Stimulated activated CD8-positive, alpha-beta memory T cell treated with anti-CD3 and anti-CD28 coated beads, Interleukin-4, amount 100 ng/mL, for 4 hours (primary cell): ENCODE measurements at places on chromosomes 13 and 19.

GRCh38 chr13:104011505-104012241 is 945.5 kb upstream of the SLC10A2 start:
- no peak for DNase-seq

DNA sequence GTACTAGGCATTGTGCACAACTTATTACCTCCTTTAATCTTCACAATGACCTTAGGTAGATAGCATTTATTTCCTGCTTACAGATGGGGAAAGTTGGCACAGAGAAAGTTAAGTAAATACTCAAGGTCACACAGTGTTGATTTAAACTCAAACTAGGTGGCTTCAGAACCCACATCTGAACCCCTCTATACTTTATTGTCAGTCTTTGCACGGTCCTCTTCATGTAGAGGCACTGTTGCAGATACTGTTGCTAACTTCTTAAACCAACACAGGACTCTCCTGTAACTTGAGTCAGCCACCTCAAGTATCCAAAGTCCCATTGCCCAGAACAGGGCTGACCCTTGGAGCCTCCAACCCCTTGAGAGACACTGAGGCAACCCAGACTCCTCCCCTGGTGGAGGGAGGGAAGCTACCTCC is 48.8 kb downstream of the FRY start:
- DNase-seq, result no peak

DNA sequence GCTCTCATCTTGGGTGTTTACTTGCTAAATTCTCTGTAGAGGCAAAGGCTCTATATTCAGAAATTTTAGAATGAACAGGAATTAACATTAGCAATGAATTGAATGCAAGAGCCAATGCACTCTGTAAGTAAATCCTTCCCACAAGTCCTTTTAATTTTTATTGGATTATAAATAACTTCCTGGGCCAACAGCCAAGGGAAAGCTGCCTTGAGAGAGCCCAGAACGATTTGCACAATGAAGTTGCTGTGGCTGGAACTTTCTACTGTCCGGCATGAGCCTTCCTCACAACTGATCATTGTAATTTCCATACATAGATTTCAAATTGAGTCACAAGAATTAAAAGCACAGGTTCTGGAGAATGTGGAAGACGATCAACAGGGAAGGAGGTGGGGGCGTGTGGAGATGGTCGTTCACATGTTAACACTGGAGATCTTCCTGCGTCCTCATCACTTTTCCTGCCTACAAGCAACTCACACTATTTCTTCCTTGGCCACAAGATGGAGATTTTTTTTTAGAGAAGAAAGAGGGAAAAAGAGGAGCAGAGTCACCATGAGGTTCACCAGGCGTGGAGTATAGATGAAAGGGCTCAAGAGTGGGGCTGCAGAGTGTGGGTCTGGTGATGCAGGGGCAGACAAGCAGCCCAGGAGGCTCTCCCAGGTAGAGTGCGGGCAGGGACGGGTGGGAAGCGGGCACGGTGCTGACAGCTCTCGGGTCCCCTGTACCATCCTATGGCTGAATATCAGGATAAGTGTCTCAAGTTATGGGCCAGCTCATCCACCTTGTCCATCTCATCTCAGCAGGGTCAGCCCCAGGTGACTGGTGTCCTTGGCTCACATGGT is 110.7 kb downstream of the SOX1 start:
- no peak for DNase-seq

- no peak for DNase-seq
Measured at GRCh38 chr13:36059321-36059720, 71.9 kb downstream of the DCLK1 start.

DNA sequence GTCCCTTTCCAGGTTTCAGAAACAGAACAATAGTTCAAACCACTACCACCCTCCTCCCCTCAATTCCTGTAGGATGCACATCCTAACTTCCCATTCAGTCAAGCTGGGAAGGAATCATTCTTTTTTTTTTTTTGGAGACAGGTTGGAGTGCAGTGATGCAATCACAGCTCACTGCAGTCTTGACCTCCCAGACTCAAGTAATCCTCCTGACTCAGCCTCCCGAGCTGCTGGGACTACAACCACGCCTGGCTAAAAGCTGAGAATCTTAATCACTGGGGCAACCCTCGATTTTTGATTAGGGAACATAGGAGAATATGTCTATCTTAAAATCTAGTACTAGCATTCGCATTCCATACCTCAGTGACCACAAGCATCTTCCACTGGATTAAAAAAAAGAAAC is 146.2 kb downstream of the ABCC4 start:
- no peak for DNase-seq

- DNase-seq, result no peak
Measured at GRCh38 chr13:64674126-64674525, 2556.0 kb downstream of the PCDH9 start.

GRCh38 chr13:61880578-61881283 is 465.1 kb upstream of the PCDH20 start:
- DNase-seq, result no peak

GRCh38 chr19:48421548-48421947 is 24.2 kb upstream of the GRWD1 start:
- DNase-seq, result no peak

DNA sequence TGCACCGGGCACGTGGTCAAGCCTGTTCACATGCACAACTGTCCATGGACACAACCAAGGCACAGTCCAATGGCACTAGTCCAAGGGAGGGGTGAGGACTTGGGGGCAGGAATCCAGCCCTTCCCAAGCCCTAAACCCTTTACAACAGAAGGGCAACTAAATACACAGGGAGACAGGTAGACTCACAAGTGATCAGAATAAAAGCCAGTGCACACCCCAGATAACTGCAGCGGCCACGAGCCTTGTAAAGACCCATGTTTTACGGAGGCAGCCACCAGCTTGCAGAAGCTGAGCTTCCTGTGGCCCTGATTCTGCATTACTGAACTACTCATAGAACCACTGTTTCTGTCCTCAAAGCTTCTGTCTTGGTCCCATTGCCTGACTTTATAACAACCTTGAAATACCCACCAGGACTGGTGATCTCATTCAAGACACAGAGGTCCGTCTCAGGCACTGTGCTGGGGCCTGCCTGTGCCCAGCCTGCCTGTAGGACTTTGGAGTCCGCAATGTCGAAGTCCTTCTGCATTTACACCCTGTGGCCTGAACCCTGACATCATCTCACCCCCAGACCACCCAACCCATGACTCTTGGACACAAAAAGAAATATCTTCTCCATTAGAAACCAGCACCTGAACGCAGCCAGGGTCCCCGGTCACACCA is 181.2 kb downstream of the COL4A1 start:
- DNase-seq, result no peak

- DNase-seq, result no peak
Measured at GRCh38 chr19:29695765-29696564, 19.1 kb downstream of the C19orf12 start.

- no peak for DNase-seq
Measured at GRCh38 chr13:44420376-44421220, 47.0 kb downstream of the SERP2 start.

- no peak for DNase-seq
Measured at GRCh38 chr13:108437496-108437895, 168.0 kb downstream of the TNFSF13B start.

DNA sequence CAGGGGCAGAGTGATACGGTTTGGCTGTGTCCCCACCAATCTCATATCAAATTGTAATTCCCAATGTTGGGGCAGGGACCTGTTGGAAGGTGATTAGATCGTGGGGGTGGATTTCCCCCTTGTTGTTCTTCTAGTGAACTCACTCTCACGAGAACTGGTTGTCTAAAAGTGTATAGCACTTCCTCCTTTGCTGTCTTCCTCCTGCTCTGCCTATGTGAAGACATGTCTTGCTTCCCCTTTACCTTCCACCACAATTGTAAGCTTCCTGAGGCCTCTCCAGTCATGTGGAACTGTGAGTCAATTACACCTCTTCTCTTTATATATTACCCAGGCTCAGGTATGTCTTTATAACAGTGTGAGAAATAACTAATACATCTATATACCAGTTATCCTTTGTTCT is 706.4 kb upstream of the KLHL1 start:
- no peak for DNase-seq

DNA sequence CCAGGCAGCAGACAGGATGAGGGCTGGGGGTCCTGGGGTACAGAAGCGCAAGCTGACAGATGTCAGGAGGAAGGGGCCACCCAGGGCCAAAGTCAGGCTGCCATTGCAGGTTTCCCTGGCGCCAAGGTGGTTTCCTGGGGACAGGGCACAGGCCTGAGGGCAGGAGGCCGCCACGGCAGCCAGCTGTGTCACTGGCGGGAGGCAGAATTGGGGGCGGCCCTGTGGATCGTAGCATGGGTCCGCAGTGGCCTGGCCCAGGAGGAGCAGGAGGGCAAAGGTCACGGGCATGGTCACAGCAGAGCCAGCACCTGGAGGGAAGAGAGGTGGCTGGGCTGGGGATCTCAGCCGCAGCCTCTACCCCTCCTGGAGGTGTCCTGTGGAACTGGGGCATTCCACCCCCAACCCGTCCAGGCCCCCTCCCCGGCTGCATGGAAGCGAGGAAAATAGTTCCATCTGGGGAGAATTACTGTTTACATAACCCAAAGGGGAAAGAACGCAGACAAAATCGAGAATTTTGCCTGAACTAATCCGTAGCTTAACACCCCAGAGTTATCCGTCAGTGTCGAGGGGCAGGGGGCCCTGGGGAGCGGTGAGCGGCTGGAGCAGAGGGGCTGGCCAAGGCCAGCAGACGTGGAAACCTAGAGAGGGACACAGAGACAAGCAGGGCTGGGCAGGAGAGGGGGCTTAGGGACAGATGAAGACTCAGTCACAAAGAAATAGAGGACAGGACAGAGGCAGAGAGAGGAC is 1.9 kb downstream of the NTN5 start:
- no peak for DNase-seq

- no peak for DNase-seq
Measured at GRCh38 chr19:44848036-44848811, 2.1 kb downstream of the NECTIN2 start.

- DNase-seq, result no peak
Measured at GRCh38 chr13:34044041-34044440, 226.1 kb downstream of the RFC3 start.

DNA sequence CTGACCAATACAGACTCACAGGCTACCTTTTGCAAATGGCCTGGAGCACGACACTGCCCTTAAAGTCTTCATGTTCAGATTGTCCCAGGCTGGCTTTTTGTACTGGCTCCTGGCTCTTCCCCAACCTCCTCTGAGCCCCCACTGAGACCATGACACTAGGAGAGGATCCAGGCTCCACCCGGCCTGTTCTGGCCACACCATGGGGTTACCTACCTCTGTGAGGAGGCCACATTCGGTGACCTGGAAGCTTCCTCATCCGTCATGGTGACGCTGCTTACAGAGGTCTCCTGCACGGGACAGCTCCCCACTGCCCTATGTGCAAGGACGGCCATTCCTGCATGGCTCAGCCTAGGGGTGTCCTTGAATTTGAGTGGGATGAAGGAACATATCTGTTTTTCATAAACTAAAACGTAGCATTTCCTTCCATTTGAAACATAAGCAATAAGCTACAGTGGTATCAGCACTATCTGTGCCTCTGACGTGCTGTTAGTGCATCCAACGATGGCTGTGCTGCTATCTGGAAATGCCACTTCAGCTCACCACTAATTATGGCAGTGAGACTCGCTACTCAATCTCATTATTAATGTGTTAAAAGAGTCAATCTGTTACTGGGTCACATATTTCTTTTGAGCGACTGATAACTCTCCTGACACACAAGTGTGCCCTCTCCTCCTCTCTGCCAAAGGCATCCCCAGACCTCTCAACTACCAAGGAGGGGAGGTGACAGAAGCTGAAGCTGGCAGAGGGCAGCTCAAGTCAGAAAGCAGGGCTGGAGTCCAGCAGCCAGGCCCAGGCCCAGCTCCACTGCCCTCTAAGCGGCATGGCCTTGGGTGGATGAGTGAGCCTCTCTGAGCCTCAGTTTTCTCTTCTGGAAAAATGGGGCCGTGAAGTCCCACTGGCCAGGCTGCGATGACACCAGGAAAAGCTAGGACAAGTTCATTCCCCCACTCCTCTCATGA is 29.6 kb downstream of the ELL start:
- DNase-seq, result no peak

DNA sequence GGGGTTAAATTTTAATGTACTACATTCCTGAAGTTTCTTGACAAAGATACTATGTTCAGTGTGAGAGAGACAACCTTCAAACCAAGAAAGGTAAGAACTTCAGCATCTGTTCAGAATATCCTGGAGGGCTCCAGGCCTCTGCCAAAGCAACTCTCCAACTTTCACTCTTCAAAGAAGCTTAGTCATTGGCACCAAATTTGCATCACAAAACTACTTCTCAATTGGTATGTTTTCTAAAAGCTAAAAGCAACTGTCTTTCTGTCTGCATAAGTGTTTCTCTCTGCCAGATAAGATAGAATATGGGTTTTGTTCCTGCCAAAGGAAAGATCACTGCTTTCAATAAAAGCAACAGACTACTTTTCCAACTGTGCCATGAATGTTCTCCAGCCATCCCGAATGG is 187.4 kb downstream of the SUCLA2 start:
- DNase-seq, result no peak

- DNase-seq, result no peak
Measured at GRCh38 chr13:61648547-61648946, 232.9 kb upstream of the PCDH20 start.

GRCh38 chr13:105247830-105248229 is 1287.6 kb downstream of the EFNB2 start:
- DNase-seq, result no peak

GRCh38 chr13:97110936-97111335 is 111.2 kb upstream of the MBNL2 start:
- DNase-seq, result no peak

DNA sequence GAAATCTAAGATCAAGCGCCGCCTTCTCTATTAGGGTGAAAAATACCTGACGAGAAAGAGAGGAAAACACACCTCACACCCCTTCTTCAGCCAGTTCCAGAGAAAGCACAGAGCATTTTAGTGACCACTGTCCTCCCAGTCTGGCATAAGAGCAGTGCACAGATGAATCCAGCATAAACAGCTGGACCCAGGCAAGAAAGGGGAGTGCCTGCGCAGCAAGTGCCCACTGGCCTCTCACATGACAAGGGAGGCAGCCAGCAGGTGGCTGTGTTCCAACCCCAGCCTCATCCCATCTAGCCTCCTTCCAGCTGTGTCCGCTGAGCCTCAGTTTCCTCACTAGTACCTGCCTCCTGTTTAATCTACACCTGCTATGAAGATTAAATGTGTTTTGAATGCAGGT is 8.0 kb downstream of the MED26 start:
- DNase-seq, result no peak

DNA sequence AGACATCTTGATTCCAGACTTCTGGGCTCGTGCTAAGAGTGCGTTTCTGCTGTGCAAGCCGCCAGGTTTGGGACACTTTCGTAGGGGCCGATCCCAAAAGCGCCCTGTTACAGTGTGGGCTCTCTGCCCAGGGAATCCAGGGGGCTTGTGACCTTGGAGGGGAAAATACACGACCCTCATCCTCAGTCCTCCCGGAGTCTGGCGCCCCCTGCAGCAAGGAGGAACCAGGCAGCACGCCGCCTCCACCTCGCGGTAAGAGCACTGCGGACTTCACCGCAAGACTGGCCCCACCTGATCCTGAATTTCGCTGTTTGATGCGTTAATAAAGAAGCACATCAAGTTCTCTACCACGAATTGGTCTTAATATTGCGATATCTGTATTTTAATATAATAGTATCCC is 5.2 kb downstream of the POLRMT start:
- no peak for DNase-seq
